Naive thymus-derived CD4-positive, alpha-beta T cell (primary cell): ENCODE measurements at places on chromosomes 16 and 17.

DNA sequence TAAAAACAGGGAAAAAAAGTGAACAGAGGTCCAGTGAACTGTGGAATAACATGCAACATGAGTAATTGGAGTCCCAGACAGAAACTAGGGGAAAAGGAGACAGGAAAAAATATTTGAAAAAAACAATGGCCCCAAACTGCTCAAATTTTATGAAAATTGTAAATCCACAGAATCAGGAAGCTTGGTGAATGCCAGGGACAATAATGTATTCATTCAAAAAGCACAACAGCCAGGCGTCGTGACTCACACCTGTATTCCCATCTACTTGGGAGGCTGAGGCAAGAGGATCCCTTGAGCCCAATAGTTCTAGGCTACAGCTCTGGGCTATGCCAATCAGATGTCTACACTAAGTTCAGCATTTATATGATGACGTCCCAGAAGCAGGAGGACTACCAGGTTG, 23.7 kb downstream of the NCOR1 start:
- DNase-seq: no peak

GRCh38 chr16:11129378-11129781, 126.6 kb downstream of the SOCS1 start:
- no peak for DNase-seq

GRCh38 chr17:9763643-9764042, 27.7 kb downstream of the DHRS7C start:
- DNase-seq: no peak

DNA sequence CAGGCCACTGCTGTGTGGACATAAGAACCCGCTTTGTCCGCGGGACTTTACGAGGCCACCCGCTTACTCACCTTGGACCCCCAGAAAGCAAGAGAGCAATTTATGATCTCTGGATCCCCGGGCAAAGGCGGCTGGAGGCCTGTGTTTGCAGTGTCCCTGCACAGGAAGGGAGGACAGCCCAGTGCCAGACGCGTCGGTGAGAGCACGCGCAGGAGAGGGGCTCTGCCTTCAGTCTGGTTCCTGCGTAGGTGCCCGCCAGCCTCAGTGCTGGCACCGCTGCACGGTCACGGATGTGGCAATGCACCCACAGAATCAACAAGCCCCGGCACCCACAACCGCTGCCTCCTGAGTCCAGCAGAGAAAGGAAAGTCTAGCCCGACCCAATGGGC, 248.4 kb downstream of the C16orf95 start:
- DNase-seq: no peak

- DNase-seq: no peak
These were observed 32.7 kb upstream of the LRRC37A start for GRCh38 chr17:46262271-46262670.

DNA sequence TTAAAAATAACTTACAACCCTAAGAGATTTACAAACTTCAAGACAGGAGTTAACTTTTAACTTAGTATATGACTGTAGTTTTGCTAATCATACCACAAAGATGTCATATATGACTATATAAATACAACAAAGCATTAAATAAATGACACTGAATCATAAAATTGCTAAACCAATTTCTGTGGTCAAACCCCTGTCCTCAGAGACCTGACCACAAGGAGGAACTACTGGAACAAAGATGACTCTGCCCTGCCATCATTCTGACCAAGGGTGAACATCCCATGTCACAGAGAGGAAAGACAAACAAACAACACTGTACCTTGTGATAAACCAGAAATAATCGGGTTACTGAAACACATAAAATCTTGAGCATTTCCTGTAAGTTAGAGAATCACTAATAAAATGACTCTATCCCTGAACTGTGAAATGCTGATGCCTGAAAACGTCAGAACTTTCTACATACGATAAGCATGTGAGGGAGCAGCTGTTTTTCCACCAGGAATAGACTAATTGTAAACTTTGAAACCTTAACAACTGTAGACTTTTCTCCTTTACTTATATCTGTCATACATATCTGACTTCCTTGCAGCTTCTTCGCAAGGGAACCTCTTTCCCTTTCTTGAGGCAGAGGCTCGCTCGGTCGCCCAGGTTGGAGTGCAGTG, 47.9 kb downstream of the WDR59 start:
- no peak for DNase-seq

DNA sequence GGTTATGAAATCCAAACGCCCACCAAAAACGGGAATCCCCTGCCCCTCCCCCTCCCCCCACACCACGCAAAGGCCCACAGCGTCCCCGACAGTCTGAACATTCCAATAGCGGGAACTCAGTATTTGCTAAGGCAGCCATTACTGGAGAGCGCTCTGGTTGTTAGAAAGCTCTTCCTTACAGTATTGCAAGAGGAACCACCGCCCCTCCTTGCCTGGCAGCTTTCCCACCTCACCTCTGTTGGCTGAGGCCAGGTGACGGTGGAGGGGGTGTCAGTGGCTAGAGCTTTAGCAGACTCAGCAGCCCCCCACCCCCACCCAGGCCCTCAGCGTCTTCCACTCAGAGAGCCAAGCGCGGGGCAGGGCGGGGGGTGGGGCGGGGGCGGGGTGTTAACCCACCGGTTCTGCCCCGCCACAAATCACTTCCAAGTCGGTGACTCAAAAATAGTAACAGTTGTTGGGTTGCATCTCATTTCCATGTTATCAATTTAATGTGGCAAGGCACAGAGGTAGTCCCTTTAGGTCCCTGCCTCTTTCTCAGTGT, 2.2 kb upstream of the PLEKHH3 start:
- DNase-seq: no peak

GRCh38 chr17:21258593-21258992, 5.4 kb upstream of the NATD1 start:
- DNase-seq: no peak

DNA sequence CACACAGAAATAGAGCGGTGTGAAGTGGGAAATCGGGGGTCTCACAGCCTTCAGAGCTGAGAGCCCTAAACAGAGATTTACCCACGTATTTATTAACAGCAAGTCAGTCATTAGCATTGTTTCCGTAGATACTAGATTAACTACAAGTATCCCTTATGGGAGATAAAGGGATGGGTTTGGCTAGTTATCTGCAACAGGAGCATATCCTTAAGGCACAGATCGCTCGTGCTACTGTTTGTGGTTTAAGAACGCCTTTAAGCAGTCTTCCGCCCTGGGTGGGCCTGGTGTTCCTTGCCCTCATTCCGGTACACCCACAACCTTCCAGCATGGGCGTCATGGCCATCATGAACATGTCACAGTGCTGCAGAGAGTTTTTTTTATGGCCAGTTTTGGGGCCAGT, 27.0 kb downstream of the TMC6 start:
- no peak for DNase-seq

GRCh38 chr17:47950448-47950847, 7.2 kb downstream of the PRR15L start:
- no peak for DNase-seq

DNA sequence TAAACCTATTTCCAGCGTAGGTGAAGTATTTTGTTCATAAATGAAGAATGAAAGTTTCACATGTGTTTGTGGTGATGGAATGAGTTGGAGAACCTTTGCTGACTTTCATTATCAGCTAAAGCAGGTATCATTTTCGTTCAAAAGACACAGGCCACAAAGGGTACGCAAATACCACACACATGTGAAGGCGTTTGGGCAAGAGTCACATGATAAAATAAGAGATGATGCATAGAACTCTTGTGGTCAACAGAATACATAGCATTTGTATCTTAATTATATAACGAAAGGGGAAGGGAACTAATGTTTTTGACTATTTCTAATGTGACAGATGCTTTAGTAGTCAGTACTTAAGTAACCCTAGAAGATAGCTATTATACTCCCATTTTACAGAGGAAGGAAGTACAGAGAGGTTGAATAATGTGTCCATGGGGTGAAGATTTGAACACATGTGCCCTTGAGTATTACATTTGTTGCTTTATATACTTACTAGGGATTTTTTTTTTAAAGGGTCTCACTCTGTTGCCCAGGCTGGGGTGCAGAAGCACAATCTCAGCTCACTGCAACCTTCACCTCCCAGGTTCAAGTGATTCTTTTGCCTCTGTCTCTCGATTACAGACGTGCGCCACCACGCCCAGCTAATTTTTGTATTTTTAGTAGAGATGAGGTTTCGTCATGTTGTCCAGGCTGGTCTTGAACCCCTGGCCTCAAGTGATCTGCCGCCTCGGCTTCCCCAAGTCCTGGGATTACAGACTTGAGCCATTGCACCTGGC, 4.8 kb downstream of the RPA1 start:
- no peak for DNase-seq

- DNase-seq: no peak
These were observed 26.0 kb downstream of the CEP131 start for GRCh38 chr17:81196505-81197408.

- no peak for DNase-seq
These were observed 143.2 kb downstream of the IRX3 start for GRCh38 chr16:54143410-54143809.

DNA sequence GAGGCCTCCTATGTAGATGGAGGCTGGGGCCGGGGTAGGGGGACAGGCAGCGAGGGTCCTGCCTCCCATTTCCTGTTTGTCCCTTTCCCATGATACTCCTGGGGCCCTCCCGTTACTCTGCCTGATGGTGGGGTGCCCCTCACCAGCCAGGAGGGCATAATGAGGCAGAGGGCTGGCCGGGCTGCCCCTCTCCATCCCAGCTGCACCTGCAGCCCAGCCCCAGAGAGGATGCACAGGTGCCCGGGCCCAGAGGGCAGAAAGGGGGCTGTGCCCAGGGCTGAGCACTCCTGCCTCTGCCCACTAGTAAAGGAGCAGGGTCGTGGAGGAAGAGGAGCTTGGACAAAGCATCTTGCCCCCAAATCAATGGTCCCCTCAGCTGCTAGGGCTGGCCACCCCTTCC, 10.4 kb downstream of the ADAM11 start:
- no peak for DNase-seq
